ENCODE measurements at places on chromosomes 13 and 19. TPM values are rescaled to one million over a fixed set of nuclear protein-coding genes. Genes with fewer than 3 reads are reported as not detected.

DNA sequence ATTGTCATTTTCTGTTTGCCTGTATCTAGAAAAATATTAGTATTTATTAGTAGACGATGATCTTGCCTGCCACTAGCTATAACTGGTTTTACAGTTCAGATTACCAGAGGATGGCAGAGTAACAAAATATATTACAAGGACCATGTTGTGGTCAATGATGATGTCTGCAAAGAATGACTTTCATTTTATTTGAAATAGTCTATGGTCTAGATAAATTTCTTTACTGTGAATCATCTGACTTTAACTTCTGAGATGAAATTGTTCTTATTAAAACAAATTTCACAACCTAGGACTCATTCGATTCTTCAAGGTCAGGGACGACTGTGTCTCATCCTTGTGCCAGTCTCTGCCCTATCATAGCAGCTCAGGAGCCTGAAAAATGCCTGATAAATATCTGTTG lies 637.8 kb upstream of the KLF12 start:
- H3K27ac ChIP-seq, result no peak overlapping the region
- H3K36me3 ChIP-seq, result no peaks in the 10 kb centered on the region
- H3K4me3 ChIP-seq, result no peak overlapping the region
- peak; percentile 87 for DNase-seq
- no peaks in the 10 kb centered on the region for H3K27me3 ChIP-seq

HSD17B14 gene
- total RNA-seq, result 0.54 TPM

GRCh38 chr13:110471156-110471832 lies 90.2 kb downstream of the RAB20 start:
- H3K36me3 ChIP-seq, result peaks cover 88% of the 10 kb centered on the region
- no peak for DNase-seq
- no peak overlapping the region for H3K4me3 ChIP-seq
- no peak overlapping the region for H3K27ac ChIP-seq
- no peaks in the 10 kb centered on the region for H3K27me3 ChIP-seq

MIA gene
- not detected for total RNA-seq

DNA sequence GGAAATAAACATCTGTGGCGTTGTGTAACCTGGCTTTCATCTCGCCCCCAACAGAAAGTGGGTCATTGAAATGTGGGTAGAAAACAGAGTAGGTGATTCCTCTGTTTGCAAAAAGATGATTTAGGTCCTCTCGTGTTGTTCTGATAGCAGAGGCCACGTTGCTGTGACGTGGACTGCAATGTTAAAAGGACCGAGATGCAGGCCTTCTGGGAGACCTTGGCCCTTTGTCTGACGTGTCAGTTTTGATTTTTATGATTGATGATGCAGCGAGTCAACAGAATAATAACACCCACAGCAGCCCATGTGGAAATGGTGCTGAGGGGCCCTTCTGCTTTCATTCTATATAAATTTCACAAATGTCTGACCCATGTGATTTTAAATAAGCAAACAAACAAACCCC lies 68.9 kb downstream of the FGF9 start:
- peak; percentile 11 for DNase-seq
- H3K4me3 ChIP-seq, result no peak overlapping the region
- H3K27me3 ChIP-seq, result peaks cover 2% of the 10 kb centered on the region
- peaks cover 12% of the 10 kb centered on the region for H3K4me1 ChIP-seq

DNA sequence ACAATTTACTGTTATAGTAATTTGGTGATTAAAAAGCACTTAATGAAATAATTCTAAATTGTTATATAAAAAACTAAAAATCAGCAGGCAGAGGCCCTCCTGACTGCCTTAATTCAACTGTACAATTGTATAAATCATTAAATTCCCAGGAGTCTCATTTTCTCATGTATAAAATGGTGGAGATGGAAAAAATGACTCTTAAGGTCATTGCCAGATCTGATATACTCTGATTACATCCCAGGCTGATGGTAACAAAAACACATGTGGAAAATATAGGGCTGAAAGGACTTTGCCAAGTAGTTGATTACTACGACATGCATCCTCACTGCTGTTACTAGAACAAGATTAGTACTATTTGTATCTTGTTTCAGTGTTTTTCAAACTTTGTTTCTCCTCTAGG lies 1020.0 kb upstream of the SLC10A2 start:
- no peaks in the 10 kb centered on the region for H3K36me3 ChIP-seq
- no peaks in the 10 kb centered on the region for H3K27me3 ChIP-seq
- H3K27ac ChIP-seq, result no peak overlapping the region
- H3K4me3 ChIP-seq, result no peak overlapping the region
- no peaks in the 10 kb centered on the region for H3K4me1 ChIP-seq
- peak; percentile 5 for DNase-seq

- no peak for DNase-seq
- peaks cover 50% of the 10 kb centered on the region for H3K27me3 ChIP-seq
- no peaks in the 10 kb centered on the region for H3K36me3 ChIP-seq
These were observed 1.1 kb downstream of the PLIN5 start for GRCh38 chr19:4533835-4534424.

GRCh38 chr19:30450835-30451321 lies 78.7 kb downstream of the ZNF536 start:
- H3K27ac ChIP-seq, result no peak overlapping the region
- no peak for DNase-seq

ZNF571 gene
- 2.5 TPM for total RNA-seq

All from IMR-90 (cell line).